ENCODE measurements at places on chromosomes 6 and 20.

- no peak for DNase-seq
Measured at GRCh38 chr20:58001381-58001780, 227.1 kb downstream of the ANKRD60 start.

- DNase-seq, result peak; percentile 46
Measured at GRCh38 chr6:5905431-5906339, 101.0 kb downstream of the NRN1 start.

DNA sequence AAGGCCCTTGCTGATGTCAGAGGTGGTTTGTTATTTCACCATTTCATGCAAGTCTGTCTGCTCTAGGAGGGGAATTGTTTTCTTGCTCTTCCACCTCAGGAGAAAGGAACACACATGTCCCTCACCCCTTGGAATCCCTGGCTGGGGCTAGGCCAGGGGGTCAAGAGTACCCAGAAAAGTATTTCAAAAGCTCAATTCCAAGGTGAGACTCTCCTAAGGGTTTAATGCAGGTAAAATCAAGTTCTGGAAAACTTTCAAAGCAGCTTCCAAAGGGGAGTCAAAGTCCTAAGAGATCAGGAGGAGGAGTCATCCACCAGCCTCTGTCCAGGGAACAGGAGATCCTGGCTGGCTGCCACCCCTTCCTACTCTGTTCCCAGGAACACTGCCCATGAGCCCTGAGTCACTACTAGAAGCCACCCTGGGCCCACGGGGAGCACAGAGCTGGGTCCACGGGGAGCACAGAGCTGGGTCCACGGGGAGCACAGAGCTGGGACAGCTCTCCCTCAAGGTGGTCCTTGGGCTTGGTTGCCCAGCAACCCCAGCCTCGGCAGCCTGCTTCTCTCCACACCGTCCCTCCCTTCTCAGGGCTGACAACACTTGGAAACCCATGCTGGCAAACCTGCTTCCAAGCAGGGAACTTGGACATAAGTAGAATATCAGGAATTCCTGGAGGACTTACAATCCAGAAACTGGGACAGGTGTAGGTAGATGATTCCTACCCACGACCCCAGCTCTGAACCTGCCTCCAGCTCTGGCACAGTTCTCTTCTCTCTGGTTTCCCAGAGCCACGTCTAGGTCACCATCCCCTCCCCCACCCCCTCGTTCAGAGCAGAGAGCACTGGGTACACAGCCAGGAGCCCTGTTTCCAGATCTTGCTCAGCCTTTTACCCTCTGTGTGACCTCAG, 35.3 kb upstream of the CDKN1A start:
- peak; percentile 10 for DNase-seq

- no peak for DNase-seq
Measured at GRCh38 chr6:20069021-20069522, 143.2 kb downstream of the MBOAT1 start.

DNA sequence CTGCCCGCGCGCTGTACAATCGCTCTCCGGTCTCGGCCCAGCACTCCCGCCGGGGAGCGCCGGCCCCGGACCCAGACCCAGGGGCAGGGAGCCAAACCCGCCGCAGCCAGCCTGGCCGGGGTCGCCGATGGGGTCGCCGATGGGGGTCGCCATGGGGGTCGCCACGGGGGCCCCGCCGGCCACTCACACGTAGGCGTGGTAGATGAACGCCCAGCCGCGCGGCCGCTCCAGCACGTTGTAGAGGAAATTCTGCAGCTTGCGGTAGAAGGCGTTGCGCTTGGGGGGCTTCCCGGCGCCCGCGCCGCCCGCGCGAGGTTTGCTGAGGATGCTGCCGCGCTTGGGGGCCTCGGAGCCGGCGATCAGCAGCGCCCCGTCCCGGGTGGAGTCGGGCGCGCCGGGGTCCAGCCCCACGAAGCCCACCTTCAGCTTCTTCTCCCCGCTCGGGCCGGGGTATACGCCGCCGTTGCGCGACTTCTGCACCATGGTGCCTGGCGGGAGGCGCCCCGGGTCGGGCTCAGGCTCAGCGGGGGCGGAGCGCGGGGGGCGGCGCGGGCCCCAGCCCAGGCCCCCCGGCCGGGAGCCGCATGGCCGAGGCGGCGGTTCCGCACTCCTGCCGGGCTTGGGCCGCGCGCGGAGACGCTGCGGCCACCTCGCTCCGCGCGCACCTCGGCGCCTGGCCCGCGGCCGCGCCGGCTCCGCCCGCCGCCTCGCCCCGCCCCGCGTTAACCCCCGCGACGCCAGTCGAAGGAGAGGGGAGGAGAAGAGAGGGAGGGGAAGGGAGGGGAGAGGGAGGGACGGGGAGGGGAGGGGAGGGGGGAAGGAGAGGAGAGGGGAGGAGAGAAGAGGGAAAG, at the start of gene KCNQ2:
Gene KCNQ2, minus strand, starts transcription at position 675 of the 851 bp plus-strand sequence. Its CDS starts 192 bp downstream, at position 483.
- DNase-seq, result no peak

- DNase-seq, result no peak
Measured at GRCh38 chr6:42423244-42423643, 28.5 kb downstream of the TRERF1 start.

DNA sequence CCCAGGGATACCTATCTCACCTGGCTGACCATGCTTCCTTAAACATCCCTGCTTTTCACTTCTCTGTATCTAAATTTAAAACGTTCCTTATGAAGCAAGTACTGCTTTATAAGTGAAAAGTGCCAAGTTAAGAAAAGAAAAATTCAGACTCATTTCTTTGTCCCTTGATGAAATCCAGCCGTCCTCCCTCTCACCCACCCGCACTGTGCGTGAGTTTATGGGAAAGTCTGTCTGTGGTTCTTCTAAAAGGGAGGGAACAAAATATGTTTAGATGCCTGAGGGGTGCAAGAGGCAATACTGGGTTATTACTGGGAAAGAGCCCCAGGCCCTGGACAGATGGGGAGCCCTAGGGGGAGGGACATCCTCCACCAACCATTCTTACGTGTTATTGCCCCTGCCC, 31.2 kb downstream of the SPDEF start:
- no peak for DNase-seq

- peak; percentile 13 for DNase-seq
Measured at GRCh38 chr6:5084781-5085647, at the start of gene PPP1R3G. Gene PPP1R3G (plus strand): TSS chr6:5085341. CDS start chr6:5085486, 145 bp downstream.

DNA sequence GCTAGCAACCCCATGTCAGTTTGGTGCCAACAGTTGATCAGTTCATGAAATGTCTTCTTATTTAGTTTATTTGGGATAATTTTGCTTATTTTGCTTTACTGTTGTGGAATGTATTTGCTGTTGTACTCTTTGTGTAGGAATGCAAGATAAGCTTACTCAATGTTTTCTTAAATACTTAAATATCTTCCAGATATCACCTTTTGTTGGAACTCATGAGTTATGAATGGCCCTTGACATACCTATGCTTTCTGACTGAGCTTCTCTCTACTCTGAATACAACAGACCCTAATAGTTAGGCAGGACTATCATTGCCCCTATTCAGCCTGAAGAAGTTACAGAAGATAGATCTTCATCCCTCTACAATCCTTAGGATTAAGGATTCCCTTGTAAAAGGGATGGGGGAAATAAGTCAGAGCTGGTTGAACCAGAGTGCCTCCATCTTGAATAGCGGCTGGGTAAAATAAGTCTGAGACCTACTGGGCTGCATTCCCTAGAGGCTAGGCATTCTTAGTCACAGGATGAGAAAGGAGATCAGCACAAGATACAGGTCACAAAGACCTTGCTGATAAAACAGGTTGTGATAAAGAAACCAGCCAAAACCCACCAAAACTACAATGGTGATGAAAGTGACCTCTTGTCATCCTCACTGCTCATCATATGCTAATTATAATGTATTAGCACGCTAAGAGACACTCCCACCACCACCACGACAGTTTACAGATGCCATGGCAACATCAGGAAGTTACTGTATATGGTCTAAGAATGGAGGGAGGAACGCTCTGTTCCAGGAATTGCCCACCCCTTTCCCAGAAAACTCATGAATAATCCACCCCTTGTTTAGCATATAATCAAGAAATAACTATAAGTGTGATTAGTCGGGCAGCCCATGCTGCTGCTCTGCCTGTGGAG, 196.9 kb downstream of the AKAP7 start:
- no peak for DNase-seq

DNA sequence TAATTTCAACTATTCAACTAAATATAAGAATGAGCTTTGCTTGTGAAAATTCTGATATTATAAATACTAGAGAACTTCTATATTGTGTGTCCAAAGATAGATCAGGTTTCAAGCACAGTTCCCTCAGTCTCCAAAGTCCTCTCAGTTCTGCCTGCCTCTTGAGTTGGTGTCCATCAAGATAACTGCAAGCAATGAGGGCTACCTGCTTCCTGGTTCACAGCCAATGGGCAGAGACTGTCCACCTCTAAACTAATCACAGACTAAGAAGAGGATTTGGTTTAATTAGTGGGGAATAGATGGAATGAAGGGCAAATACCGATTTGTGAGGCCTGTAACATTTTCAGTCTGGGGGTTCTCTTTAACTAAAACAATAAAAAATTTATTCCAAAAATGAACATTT, 41.3 kb upstream of the LOC128125822 start:
- DNase-seq, result no peak

Measured in NCI-H2029 (cell line).